SK-N-MC (cell line): ENCODE measurements at places on chromosomes 4 and X.
A peak's percentile ranks its signal among the peaks of the same experiment; 100 is the strongest.

- no peak for DNase-seq
These were observed 14.8 kb upstream of the RHOH start for GRCh38 chr4:40182001-40182400.

- DNase-seq = no peak
These were observed 54.7 kb downstream of the CD38 start for GRCh38 chr4:15832523-15833451.

- no peak for DNase-seq
These were observed 49.4 kb upstream of the RELL1 start for GRCh38 chr4:37735578-37735977.

DNA sequence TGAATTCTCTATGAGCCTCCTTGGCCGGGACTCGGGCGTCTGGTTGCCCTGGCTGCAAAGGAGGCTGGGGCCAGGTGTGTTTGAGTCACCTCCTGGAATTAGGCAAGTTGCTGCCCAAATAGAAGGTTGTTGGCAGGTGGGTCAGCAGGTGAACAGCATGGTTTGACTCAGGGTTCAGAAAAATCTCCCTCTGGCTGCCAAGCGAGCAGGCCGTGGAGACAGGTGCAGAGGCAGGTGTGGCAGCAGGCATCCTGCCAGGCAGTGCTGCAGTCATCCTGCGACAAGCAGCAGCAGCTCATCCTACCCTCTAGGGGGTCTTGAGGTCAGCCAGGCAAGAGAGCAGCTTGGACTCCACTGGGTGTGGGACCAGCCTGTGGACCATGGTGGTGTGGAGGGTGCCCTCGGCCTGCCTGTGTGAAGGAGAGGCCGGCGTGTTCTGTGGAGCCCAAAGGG, 8.2 kb downstream of the MSANTD1 start:
- DNase-seq = no peak

DNA sequence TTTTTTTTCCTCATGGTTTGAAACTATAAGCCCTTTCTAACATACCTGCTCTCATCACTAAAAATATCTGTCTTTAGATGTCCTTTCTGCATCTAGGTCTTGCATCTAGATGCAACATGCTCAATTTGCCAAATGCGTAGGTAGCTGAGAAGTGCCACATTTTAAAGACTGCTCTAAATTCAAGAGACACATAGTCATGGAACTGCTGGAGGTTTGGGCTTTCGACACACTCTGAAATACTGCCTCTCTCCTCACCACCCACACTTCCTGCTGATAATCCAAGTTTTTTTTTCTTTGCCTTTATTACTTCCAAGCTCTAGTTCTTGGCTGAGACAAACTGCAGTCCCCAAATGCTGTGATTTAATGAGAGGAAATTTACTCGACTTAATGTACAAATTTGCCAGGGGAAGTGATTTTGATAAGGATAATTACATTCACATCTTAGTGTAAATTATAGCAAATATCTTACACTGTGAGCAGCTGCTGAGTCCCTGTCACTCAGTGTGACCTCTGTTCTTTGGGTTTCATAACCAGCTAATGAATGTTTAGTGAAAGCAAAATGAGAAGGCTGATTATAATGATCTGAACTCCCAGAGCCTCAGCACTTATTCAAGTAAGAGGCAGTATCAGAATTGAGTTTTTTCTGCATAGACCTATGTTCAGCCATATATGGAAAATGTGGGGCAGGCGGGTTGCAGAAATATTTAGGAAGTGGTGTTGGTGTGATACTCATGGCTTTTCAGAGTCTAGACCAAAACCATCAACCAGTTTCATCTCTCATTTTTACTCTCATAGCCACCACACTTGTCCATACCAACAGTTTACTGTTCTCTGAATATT, 31.3 kb downstream of the DRD5 start:
- DNase-seq = no peak

DNA sequence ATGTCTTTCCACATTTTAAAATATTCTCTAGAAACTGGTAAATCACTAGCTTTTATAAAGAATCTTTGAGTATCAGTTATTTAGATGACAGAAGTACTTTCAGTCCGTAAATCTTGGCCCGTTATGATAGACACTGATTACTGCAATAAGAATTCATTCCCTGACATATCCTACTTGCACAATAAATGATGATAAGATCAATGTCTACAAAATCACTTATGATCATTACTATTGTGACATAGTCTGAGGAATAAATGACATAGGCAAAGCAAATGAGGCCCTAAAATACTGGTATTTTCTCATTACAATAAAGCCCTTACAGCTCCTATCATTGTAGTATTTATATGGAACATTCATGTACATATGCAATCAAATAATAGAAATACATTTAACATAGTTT, 6.6 kb upstream of the PDCL2 start:
- DNase-seq = no peak

DNA sequence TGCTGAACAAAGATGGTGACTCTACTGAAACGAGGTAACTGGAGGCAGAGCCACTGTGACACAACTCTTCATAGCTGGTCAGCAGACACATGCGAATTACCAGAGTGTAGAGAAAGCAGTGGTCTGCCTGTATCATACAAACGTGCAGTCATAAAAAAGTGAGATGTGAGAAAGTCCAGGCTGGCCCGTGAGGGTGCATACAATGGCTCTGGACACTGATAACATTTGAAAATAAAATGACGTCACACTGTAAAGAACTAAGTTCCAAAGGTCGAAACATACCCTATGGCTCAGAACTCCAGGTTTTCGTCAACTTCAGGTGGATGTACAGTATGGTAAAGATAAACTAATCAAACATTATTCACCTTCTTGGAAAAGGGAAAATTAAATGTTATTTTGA, 95.7 kb downstream of the SHISA3 start:
- no peak for DNase-seq

GRCh38 chr4:139720806-139721205, 55.2 kb downstream of the MGST2 start:
- DNase-seq = no peak

DNA sequence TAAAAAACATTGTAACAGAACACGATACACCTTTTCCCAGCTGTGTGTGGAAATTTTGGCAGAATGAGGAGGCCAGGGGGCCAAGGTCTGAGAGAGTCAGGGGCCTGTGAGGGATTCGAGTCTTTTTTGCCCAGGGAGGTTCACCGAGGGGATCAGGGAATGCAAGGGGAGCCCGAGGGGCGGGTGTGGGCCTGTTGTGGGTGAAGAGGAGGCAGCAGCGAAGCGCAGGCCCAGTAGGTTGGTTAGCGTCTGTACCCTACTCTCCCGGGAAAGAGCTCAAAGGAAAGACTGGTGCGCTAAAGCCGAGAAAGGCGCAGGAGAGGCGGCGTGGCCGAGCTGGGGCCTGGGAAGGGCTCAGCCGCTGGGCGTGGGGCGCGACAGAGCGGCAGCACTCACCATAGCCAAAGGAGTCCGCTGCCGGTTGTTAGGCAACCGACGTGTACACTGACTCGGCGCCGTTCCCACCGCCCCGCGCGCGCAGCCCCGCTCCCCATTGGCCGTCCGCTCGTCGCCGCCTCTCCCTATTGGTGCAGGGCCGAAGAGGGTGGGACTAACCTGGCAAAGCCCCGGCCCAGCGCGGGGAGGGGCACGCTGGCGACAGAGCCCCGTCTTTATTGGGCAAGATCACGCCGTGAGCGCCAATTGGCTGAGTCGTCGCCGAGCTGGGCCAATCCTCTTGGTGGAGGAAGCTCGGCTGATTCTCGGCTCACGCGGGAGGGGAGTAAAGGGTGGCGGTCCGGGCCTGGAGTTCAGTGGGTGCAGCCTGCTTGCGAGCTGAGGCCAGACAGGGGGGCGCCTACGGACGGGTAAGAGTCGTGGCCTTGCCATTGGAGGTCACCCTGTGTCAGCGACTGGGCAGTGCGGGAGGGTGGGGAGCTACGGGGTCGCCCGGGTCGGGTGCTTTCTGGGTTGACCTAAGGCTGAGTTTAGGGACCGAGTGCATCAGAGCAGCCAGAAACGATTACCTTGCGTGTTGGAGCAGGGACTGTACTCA, at the start of the genes CETN2 and NSDHL:
CETN2 (minus strand) TSS at position 446 of the 994 bp plus-strand sequence; CDS start at position 399, 47 bp downstream.
NSDHL (plus strand) TSS at position 752 of the 994 bp plus-strand sequence. CDS start 15,262 bp downstream, outside the sequence.
- peak; percentile 44 for DNase-seq

- DNase-seq = no peak
These were observed 93.6 kb downstream of the ATXN3L start for GRCh38 chrX:13226214-13226613.

DNA sequence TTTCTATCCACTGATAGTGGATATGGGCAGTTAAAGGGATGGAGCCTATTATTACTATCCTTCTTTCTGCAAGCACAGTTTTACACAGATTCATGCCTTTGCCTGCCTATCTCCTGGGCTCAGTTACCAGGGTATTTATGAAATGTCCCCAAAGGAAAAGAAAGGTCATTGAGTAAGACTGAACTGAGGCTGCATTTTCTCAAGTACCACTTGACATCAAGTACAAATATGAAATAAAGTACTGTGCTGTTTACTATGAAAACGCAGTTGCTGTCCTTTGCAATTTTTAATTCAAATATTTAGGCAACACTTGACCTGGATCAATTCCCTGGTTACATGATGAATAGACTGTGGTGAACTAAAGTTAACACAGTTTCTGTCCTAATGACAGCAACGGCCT, 23.5 kb upstream of the SPANXN4 start:
- no peak for DNase-seq

DNA sequence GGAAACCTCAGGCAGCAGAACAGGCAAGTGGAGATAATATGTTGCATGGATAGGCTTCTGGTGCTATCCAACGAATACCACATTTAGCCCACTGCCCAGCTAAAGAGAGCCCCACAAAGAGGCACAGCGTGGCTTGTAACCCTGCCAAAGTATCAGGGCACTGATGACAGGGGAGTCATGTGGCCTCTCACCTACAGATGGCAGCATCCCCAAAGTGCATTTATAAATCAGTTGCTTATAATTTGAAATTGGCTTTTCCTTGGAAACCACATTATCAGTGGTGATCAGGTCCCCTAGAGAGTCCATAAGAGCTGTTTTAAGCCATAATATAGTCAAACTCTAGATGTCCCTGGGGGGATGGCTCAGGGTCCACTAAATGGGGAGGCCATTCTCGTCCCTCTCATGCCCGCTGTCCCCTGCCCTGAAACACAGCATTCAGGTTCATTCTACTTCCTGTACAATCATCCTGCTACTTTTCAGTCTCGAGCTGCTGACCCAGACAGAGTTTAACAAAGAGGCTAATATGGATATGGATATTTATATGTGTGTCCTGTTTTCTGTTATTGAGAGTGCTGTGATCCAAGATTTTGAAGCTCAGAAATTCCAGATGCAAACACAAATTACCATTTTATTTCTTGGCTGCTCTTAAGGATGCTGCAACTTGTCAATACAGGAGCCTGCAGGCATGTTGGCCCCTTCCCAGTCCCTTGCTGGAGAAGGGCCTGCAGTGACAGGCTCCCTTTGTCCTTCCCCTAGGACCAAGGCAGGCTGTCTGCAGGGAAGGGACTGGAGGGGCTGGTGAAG, 28.5 kb downstream of the SRPX start:
- no peak for DNase-seq

GRCh38 chr4:1330761-1331590, 16.0 kb upstream of the UVSSA start:
- no peak for DNase-seq

DNA sequence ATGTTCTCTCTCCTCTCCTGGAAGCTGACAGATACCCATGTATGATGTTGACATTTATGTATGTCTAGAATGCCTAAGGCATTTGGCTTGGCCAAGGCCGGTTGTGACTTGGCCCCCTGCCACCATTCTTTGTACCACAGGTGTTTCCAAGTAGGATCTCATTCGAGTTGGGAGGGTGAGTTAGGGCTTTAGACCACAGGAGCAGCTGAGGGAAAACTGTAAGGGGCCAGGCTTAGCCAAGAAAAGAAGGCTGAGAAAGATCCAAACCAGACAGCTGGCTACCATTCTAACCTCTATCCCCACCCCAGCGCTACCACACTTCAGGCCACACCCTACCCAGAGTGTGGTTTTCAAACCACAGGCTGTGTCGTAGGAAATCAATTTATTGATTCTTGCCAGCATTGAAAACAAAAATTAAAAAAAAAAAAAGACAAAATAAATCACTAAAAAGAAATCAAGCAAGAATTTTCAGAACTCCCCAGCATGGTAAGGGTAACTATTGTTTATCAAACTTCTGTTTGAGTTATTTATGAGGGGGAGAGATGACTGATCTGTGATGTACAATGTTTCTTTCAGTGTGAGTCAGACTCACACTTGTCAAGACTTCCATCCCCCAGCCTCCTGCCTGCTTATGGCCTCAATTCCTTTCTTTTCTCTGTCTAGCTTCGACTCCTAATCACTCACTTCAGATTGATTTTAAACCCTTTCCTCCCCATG, 9.9 kb downstream of the TMSB4X start:
- DNase-seq = no peak

DNA sequence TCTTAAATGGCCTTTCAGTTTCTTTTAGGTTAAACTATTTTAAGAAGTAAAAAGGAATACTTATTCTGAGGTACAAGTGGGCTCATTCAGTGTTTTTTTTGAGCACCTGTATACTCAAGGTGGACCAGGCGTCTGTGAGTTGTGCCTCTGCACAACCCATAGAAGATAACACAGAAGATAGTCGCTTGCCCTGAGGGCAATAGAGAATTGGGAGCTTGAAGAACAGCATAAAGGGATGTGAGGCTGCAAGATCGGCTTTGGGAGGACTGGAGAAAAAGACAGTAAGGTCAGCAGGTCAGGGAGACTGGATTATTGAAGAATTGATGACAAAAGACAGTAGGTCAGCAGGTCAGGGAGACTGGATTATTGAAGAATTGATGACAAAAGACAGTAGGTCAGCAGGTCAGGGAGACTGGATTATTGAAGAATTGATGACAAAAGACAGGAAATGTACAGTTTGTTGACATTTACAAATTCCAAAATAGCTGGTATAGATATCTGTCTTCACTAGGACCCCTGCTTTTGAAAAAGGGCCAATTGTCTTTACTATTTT, 3.1 kb downstream of the CPE start:
- DNase-seq = no peak

GRCh38 chrX:118239178-118239870, 106.6 kb upstream of the WDR44 start:
- DNase-seq = no peak

DNA sequence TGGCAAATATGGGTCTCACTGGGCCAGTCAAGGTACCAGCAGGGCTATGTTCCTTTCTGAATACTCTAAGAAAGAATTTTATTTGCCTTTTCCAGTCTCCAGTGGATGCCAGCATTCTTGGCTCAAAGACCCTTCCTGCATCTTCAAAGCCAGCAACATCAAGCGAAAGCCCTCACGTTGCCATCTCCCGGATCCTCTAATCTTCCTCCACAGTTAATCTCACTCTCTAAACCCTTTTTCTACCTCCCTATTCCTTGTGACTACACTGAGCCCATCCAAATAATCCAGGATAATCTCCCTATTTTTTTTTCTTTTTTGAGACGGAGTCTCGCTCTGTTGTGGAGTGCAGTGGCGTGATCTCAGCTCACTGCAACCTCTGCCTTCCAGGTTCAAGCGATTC, 23.4 kb downstream of the RFC1 start:
- no peak for DNase-seq

GRCh38 chr4:152106113-152106763, 345.4 kb upstream of the GATB start:
- peak; percentile 52 for DNase-seq

DNA sequence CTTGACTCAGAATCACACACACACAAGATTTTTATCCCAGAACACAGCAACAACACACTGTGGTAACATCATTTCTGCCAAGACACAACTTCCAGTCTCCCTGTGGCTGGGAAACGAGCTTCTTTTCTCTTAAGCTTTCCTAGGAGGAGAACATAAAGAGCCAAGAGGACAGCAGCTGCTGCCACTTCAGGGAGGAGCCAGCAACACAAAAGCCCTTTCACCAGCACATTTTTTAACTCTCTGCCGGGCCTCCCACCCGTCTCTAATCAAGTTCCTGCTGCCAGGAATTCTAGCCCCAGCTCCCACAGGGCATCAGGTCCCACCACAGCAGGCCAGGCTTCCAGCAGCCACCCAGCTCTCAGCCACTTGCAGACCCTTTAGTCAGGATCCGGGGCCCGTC, 22.4 kb downstream of the FAT1 start:
- no peak for DNase-seq
